ENCODE measurements at places on chromosomes 5 and 9.

- DNase-seq, result no peak
Measured at GRCh38 chr5:138770291-138770690, 17.1 kb downstream of the CTNNA1 start.

DNA sequence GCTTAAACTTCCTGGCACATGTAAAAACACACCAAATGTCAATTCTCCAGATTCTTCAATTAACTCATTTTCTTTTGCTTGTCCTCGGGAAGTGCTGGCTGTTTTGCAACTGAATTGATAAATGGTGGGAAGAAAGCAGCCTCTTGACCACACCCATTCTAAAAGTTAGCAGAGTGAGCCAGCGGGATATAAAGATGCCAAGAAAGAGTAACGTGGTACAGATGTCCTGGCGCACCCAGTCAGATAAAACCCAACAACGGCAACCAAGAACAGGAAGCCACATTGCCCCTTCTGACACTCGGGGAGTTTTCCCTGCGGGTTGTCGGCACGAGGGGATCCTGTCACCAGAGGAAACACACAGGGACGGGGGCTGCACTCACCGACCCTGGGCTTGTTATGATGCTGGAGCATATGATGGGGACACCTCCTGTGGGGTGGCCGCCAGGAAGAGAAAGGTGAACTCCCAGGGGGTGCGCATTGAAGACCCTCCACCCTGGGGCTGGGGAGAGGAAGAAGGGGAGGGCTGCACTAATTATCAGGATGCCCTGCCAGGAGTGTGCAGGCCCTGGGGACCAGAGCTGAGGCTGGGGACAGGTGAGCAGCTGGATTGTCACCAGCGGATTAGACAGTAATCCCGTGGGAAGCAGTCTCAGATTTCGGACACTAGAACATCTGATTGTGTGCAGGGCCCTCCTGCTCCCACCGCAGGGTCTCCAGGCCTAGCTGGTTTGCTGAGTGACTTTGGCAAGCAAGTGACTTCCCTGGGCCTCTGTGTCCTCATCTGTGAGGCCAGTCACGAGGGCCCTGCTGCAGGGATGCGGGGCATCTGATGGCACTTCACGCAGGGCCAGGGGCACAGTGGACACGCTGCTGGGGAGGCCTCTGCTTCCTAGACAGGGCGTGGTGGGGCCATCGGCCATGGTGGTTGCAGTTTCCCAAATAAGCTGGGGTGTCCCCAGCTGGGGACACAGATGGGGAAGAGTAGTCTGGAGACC is 59.2 kb downstream of the CRB2 start:
- no peak for DNase-seq

DNA sequence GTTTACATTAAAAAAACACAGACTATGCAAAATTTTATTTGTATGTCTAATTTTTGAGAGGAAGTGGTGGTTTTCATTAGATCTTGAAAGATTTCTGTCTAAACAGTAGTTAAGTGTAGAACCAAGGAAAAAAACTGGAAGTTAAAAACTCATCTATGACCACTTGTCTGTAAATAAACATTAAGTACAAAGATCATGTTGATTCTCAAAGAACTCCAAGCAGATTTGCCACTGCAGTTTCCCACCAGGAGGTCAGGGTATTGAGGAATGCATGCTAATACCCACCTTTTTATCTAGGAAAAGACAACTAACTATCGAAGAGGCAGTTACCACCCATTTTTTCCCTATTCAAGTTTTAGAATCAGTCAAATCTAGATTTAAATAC is 1.9 kb downstream of the STOM start:
- DNase-seq, result no peak

DNA sequence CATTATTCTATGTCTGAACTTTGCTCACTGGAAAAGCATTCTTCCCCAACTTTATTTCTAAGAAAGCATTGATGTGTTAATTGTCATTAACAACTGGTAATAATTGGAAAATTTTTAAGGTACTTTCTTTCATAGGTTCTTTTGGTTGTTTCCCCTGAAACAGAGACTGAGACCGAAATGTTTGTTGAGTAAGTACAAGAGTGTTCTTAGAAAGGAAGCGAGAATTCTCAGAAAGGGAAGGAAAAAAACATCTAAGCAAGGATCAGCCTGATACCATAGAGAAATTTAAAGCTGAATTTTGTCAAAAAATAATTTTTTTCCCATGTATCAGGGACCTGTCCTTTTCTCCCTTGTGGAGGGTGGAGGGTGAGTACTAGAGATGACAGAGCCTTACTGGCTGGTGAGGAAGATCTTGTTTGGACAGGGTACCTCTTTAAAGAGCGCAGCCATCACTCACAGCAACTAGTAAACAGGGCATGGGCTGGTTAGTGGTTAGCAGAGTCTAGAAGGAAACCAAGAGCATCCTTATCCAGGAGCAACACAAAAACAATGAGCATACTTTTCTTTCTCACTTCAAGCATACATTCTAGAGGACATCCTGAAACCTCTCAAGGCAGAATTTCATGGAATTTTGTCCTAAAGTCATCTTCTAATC is 898.5 kb downstream of the DNAH5 start:
- DNase-seq, result no peak

GRCh38 chr5:73827106-73827450 is 201.1 kb downstream of the ARHGEF28 start:
- DNase-seq, result peak; percentile 80

GRCh38 chr9:115900698-115901097 is 252.9 kb upstream of the PAPPA start:
- DNase-seq, result no peak

DNA sequence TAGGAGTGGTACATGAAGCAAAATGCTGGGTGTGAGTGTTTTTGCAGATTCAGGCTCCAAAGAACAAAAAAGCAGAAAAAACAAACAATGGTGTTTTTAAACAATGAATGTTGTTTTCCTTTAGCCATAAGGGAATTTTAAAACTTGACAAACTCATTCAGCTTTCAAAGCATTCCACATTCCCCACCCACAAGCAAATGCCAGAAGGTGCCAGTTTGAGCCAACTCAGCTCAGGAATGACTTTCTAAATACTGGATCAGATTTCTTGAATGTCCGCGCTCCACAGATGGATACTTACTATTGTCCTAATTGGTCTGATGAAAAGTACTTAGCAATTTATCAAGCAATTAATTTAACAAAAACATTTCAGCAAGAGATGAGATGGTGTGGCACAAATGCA is 12.9 kb upstream of the MOB3B start:
- peak; percentile 11 for DNase-seq

DNA sequence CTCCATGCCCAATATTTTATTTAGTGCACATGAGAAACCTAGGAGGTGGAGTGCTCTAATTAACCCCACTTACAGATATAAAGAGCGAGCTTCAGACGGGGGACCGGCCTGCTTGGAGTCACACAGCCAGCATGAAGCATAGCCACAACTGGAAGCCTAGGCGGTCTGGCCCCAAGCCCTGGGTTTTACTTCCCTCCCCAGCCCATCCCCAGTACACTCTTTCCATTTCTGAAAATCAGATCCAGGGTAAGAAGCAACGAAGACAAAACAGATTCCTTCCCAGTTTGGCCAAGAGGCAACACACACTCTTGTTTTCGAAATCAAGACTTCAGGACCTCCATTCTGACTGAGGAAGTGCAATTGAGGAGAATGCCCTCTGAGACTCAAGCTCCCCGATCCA is 27.1 kb downstream of the KCNMB1 start:
- no peak for DNase-seq

DNA sequence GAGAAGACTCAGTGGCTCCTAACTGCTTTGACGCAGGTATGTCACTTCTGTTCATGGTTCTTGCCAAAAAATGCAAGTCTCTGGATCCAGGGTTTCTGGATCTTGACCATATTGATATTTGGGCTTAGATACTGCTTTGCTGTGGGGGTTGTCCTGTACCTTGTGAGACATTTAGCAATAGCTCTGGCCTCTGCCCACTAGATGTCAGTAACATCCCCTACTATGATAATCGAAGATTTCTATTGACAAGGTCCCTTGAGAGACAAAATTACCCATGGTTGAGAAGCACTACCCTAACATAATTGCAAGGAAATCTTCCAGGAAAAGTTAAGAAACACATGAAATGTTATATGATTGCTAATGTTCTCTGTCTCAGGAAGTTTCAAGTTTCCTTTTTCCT is 285.4 kb downstream of the TMEM232 start:
- peak; percentile 21 for DNase-seq

- peak; percentile 31 for DNase-seq
Measured at GRCh38 chr5:141880961-141881801, 3.0 kb upstream of the PCDH1 start.

DNA sequence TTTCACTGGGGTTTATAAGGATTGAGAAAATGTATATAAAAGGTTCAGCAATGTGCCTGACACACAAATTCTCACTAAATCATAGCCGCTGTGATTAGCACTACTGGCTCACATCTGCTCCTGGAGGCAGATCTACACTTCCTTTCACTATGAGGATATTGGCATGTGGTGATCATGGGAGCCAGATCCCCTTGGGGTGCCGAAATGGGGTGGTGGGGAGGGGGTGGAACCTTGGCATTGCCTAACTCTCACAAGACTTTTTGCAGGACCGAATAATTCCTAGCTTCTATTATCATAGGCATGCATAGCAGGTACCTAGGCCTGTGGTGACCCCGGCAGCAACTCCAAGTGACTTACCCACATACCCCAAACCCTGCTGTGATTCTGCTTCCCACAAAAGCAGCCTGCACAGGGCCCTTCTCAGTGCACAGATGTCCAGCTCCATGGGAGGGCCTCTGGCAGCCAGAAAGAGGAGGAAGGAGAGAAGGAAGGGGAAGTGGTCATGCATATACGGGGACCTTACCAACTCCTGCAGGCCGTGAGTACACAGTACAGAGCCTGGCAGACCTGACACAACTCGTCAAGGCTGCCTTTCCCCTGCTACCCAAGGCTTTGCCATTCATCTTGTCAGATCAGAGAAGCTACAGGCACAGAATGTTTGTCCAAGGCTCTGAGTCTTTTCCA is 61.3 kb upstream of the IQGAP2 start:
- no peak for DNase-seq

GRCh38 chr5:132813599-132814502 is 749 bp downstream of the SOWAHA start:
- DNase-seq, result peak; percentile 31

DNA sequence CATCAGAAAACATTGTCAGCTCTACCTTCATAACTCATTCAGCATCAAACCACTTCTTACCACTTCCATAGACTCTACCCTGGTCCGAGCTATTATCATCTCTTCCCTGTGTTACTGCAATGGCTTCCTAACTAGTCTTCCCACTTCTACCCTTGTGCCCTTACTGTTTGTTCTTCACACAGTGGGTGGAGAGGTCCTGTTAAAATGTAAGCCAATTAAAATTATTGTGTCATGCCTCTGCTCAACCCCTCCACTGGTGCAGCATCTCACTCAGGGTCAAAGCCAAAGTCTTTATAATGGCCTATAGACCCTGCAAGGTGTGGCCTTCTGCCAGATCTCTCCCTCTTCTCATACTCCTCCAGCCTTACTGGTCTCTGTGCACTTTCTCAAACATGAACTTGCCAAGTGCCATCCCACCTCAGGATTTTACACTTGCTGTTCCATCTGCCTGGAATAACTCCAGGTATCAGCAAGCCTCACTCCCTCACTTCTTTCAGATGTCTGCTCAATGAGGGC is 22.8 kb upstream of the ARAP3 start:
- DNase-seq, result no peak

GRCh38 chr5:92800365-92800764 is 780.7 kb downstream of the NR2F1-AS1 start:
- peak; percentile 69 for DNase-seq

GRCh38 chr5:74575741-74576538 is 64.6 kb downstream of the ENC1 start:
- DNase-seq, result peak; percentile 87

DNA sequence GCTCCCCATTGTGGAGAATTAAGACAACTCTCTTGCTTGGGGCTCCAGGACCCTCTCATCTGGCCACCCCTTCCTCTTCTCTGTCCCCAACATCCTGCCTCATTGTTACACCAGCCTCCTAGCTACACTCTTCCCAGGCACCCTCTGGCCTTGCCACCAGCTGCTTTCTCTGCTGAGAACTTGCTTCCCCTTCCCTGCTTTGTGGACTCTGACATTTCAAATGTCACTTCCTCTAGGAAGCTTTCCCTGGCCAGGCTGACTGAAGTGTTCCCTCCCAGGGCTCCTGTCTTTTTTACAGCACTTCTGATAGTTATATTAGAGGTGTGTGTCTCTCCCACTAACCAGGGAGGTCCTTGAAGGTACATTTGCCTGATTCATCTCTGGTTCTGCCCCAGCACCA is 194.0 kb upstream of the KLF4 start:
- no peak for DNase-seq

GRCh38 chr5:73338256-73339050 is 110.1 kb downstream of the FOXD1 start:
- peak; percentile 88 for DNase-seq

DNA sequence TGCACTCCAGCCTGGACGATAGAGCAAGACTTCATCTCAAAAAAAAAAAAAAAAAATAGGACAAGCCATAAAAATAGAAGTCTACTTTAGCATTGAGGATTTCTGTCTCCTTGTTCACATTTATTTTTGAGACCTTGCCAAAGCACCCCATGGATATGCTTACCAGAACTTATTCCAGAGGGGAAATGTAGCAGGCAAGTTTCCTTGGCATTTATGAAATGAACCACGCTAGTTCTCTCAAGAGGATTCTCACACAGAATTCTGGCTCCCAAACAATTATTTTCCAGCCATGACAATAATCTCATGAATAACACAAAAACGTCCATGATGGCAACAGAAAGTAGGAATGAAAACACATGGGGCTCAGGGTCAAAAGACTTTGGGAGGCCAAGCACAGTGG is 23.4 kb upstream of the GPX8 start:
- no peak for DNase-seq

- no peak for DNase-seq
Measured at GRCh38 chr9:101369884-101370531, 14.8 kb downstream of the BAAT start.

GRCh38 chr5:151110122-151110681 is 29.4 kb upstream of the TNIP1 start:
- DNase-seq, result no peak

DNA sequence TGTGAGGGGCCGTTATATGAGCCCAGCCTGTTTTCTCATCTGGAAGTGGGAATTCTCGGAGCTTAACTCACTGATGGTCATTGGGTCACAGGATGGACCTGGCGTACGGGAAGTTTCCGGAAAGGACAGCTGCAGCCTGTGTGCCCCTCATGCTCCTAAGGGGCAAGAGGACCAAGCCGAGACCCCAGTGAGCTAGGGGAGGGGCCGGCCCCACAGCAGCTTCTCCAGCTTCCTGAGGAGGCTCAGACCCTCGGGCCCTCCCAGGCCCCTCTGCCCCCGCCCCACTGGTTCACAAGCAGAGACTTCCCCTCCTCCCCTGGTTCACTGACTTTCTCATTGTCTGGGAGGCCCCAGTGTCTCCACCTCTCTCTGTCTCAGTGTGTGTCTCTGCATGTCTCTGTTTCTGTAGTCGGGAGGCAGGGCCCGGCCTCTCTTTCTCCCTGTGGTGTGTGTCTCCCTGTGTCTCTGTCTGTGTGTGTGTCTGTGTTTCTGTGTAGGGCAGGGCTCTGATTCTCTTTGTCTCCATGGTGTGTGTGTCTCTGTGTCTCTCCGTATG is 32.3 kb upstream of the FIBCD1 start:
- DNase-seq, result no peak
